Ascending aorta (tissue), 2 donors: ENCODE measurements at places on chromosomes 12 and 14.

- no peak for DNase-seq
These were observed 65.4 kb downstream of the TAOK3 start for GRCh38 chr12:118307069-118307954.

- DNase-seq = peak; percentile 6
These were observed 353.6 kb downstream of the TMEM121 start for GRCh38 chr14:105879867-105880561.

DNA sequence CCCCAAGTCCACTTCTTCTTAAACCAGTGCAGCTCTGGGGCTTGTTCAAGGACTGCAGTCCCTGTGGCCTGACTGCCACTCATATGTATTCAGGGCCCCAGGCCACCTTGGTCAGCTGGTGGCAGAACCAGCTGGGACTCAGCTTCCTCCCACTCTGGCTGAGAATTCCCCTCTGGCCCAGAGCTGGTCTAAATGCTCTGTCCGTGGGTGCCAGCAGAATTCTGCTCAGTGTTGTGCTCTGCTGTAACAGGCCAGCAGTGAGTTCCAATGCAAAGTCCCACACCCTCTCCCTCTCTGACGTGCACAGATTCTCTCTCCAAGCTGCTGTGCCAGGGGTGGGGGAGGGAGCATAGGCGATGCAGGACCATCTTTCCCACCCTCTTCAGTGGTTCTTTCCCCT lies 210.4 kb upstream of the RGS6 start:
- DNase-seq = no peak

- DNase-seq = no peak
These were observed 1496.8 kb upstream of the TMEM132C start for GRCh38 chr12:126770188-126770587.

DNA sequence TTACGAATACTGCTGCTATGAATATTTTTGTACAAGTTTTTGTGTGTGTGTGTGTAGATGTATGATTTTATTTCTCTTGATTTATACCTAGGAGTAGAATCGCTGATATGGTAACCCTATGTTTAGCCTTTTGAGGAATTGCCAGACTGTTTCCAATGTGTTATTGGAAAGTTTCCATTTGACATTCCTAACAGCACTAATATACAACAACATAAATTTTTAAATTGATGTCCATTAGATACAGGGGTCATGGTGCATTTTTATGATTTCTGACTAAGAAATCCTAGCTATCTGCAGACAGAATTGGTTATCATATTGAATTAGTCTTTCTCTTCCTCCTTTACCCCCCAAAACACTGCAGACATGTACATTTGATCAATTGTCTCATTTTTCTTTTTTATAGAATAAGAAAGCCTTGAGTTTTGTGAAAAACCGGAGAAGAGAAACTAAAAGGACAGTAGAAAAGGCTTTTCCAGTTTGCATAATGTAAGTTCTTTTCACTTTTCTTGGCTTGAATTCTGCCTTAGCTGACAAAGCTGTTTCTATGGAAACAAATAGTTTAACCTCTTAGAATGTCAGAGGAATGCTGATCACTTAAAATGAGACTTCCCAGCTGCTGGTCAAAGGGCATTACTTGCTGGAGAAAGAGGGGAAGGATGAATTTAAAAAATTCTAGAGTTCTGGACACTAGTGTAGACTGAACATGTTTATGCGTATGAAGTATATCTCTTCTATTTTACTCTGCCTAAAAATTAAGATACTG lies 28.2 kb downstream of the PALS1 start:
- no peak for DNase-seq

GRCh38 chr14:85399186-85399585 lies 130.8 kb upstream of the FLRT2 start:
- no peak for DNase-seq

DNA sequence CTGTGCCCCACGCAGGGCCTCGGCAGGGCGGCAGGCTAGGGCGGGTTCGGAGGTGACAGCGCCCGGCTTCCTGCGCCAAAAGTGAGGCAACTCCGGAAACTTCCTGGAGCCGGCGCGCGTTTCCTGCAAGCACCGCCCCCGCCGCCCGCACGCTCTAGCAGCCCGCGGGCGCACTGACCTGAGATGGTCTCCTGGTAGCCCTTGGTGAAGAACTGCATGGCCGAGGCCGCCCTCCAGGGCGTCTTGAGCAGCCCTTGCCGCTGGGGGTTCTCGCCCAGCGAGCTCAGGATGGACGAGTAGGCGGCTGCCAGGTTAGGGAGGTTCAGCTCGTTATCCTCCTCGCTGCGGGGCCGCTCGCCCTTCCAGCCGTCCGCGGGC lies 494 bp downstream of the GCH1 start:
- DNase-seq = peak; percentile 31

DNA sequence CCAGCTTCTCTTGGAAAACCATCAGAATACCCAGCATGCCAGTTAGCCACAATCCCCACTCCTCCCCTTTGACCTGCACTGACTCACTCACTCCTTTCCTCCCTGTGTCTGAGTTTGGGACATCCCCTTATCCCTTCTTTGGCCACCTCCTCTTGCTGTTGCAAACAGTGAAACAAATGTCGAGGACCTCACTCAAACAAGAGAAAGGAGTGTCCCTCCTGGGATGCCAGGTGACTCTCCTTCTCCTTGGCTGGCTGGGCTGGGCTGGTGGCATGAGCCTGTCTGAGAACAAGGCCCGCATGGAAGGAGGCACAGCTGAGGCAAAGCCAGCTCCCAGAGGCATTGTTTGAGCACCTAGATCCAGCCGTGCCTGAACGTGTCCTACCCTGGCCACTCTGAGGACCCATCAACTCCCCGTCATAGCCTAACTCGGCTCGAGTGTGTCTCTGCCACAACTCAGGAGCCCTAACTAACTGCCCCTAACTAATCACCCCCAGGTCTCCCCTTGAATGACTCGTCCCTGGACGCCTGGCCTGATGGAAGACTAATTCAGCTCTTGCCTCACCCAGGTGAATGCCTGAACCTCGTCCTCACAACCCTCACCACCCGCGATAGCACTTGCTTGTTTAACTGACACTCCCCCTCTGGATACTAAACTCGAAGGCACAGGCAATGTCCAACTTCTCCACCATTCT lies 43.0 kb downstream of the NCOR2 start:
- DNase-seq = no peak

- DNase-seq = no peak
These were observed 10.6 kb downstream of the CD163L1 start for GRCh38 chr12:7433276-7433822.

DNA sequence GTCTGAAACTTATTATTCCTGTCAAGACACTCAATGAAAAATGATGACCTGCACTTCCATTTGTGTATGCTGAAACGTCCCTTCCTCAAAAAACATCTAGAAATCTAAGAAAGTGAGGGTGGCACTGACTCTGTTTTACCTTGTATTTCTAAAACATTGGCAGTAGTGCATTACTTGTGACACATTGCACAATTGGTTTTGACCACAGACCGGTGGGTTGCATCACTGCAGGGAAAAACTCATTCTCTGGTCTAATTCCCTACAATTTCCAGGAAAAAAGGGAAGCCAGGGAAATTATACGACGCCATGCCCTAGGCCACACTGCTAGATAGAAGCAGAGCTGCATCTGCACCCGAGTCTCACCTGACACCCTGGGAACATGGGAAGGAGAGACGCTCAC lies 156.7 kb downstream of the NTF3 start:
- no peak for DNase-seq

- DNase-seq = no peak
These were observed 377.8 kb downstream of the DPF3 start for GRCh38 chr14:72515779-72516770.

DNA sequence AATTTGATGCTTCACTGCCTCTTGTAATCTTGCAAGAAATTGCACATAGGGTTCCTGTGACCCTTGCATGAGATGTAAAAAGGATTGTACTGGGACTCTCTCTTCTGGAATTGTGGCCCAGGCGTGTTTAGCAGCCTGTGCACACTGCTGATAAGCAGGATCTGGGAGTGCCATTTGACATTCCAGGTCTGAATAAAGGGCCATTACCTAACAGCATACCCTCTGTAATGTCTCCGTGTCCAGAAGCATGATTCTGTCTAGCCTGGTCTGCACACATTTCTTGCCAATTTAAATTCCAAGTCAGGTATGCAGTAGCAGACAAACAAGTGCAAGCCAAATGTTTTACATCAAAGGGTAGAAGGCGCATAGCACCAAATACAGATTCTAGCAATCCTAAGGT lies 18.1 kb upstream of the MAPKAPK5 start:
- no peak for DNase-seq

DNA sequence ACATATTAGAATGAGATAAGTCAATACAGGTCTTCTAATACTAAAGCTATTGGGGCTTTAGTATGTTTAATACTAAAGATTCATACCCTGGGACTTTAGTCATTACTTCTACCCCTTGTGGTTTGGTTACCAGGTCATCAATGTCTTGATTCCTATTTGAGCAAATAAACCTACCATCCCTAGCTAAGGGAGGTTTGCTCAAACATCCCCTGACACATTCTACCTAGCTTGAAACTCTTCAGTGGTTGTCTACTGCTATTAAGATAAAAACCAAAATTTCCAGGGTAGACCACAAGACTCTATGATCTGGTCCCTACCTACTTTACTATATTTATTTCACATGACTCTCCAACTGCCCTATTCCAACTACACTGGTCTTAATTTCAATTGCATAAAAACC lies 7.3 kb upstream of the C2CD5 start:
- DNase-seq = no peak

DNA sequence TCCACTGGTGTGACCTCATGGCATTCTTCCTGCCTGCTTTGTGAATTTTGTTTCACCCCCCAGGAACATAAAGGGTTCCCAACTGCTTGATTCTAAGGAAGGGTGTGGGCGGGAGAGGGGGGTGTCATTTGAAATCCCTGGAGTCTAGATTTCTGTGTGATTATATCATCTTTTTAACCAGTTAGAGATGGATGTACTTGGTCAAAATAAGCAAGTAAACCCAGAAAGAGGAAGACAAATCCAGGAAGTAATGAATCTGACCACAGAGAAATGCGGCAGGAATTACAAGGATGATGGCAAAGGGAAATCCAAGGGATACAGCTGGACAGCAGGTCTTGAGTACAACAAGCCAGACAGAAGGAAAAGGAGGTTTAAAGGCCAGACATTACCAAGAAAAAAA lies 38.9 kb downstream of the DMAC2L start:
- DNase-seq = no peak

GRCh38 chr12:25324861-25325260 lies 74.1 kb upstream of the KRAS start:
- DNase-seq = no peak

GRCh38 chr14:63713058-63713457 lies 14.8 kb downstream of the SGPP1 start:
- DNase-seq = no peak

DNA sequence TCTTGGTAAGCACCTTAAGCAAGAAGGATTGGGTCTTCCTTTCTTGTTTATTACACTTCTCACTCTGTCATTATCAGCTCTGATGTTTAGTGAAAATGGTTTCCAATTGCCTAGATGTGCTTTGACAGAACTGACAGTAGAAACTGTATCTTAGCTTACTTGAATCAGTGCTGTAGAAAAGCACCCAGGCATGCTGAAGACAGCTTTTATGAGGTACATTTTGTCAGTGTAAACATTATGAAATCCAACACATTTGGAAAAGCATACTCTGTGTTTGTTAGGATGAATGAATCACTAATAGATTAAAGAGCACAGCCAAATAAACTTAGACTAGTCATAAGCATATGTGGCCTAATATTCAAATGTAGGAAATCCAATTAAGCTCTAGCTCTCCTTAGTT lies 290.2 kb upstream of the NPAS3 start:
- no peak for DNase-seq

DNA sequence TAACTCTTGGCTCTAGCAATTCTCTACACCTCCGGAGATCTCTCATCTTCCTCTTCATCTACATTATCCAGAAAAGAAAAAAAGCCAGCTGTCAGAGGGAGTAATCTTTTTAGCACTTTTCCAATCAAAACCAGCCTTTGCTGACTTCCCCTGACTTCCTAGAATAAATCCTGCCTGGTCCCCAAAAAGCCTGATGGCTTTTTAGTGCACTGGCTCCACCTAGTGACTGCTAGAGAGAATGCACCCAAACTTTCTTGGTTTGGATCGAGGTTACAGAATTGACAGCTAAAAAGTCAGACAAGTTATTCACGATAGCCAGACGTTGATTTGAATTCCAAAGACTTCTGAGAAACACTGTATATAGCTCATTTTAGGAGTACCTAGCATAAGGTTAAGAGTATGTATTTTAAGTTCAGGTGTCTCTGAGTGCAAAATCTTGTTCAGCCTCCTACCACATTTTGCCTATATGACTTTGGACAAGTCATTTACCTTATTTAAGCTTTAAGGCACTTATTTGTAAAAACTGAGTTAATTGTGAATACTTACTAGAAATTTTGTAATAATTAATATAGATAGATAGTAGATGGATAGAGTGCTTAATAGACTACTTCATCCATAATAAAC lies 185.7 kb upstream of the GRIN2B start:
- no peak for DNase-seq

DNA sequence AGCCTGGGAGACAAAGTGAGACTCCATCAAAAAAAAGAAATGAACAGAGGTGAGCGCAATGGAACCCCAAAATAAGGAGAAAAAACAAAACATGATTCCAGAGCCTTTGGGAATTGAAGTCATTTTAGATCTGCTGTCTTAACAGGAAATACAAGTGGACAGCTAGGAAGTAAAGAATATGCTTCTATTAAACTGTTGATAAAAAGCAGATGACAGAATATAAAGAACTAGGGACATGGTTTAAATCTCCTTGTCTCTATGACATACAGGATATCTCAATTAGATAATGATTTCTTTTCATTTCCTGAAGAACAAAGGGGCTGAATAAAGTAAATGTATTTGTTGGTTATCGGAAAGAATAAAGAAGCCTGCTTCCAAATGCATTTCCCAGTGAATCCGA lies 49.3 kb upstream of the ETV6 start:
- DNase-seq = no peak

GRCh38 chr14:101858791-101859537 lies 97.5 kb downstream of the PPP2R5C start:
- DNase-seq = no peak

DNA sequence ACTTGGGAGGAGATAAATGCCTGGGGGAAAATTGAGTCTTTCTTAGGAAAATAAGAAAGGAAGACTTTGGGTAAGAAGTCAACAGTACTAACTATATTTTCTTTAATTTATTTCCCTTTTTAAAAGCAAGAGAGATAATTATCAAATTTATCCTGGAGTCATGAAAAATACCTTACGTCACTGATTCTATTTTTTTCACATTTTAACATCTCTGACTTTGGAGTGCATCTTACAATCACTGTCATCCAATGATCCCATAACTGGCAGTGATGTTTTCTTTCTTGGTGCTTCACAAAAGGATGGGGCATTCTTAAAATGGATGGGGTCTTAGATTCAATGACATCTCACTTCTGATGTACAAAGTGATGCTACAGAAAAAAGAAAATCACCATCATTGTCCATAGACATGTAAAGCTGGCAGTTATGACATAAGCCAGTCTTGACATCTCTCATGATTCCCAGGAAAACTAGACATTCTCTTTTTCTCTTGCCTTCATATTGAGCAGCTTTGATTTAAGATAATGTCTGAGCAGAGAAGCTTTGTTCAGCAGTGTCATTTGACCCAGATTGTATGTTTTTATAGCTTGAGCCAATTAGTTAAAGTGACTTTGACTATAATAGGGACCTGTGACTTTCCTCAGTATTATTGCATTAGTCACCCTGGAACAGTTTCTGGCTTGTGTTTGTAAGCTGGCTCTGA lies 236.2 kb downstream of the EGLN3 start:
- DNase-seq = no peak

- DNase-seq = no peak
These were observed 197.4 kb upstream of the PRMT8 start for GRCh38 chr12:3293446-3294161.

- no peak for DNase-seq
These were observed 317.0 kb downstream of the FUT8 start for GRCh38 chr14:65729566-65729965.
